AG09309 (cell line): ENCODE measurements at places on chromosomes 1 and 21.

- no peak for DNase-seq
These were observed 45.4 kb upstream of the ZC3H12A start for GRCh38 chr1:37429029-37429428.

- DNase-seq = no peak
These were observed 62.6 kb upstream of the FAM20B start for GRCh38 chr1:178962853-178963711.

DNA sequence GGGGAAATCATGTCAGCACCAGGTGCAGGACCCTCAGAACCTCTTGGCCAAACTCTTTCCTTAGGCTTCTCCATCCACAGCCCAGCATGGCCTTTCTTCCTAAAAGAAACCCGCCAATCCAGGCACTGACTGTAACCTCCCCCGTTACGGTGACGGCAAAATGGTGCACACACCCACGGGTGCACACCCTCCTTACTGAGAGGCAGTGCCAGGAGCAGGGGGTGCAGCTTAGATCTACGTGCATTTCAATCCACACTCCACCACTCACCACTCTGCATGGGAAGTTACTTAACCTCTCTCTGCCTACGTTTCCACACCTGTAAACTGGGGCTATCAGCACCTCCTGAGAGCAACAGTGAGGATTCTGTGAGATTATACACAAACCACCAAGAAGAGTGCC lies 31.0 kb downstream of the SUSD4 start:
- DNase-seq = no peak

- peak; percentile 37 for DNase-seq
These were observed 550 bp upstream of the SYT11 start for GRCh38 chr1:155858800-155859233.

GRCh38 chr21:35111321-35111930 lies 62.3 kb upstream of the RUNX1 start:
- no peak for DNase-seq

- DNase-seq = no peak
These were observed 60.1 kb downstream of the C4BPA start for GRCh38 chr1:207164086-207164485.

- DNase-seq = no peak
These were observed 11.2 kb upstream of the SLAMF9 start for GRCh38 chr1:159965263-159965662.

GRCh38 chr21:26892151-26892550 lies 46.9 kb upstream of the ADAMTS1 start:
- no peak for DNase-seq
